ENCODE measurements at places on chromosomes 12 and 14.

DNA sequence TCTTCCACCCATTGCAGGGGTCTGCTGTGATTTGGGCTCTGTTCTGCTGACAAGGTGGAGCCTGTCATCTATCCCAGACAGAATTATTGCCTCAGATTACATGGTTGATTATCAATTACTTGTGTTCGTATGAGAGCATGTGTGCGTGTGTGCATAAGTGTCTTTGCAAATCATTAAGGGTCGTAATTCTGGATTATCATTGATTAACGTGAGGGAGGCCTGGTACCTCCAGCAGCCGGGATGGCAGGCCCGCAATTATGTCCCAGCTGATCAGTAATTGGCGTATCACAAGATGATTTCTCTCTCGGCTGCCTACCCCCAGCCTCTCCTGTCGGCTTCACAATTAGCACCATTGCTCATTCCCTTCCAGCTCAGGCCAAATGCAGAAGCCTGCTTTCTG lies 29.6 kb upstream of the IRF2BPL start:
- no peak for DNase-seq

- DNase-seq, result no peak
Measured at GRCh38 chr14:69398818-69399210, 322 bp downstream of the SLC39A9 start.

GRCh38 chr12:63124778-63125177 lies 26.2 kb downstream of the AVPR1A start:
- no peak for DNase-seq

GRCh38 chr12:51065530-51065929 lies 17.4 kb downstream of the LETMD1 start:
- DNase-seq, result no peak

GRCh38 chr12:22687361-22688076 lies 62.5 kb downstream of the ETNK1 start:
- peak; percentile 52 for DNase-seq

DNA sequence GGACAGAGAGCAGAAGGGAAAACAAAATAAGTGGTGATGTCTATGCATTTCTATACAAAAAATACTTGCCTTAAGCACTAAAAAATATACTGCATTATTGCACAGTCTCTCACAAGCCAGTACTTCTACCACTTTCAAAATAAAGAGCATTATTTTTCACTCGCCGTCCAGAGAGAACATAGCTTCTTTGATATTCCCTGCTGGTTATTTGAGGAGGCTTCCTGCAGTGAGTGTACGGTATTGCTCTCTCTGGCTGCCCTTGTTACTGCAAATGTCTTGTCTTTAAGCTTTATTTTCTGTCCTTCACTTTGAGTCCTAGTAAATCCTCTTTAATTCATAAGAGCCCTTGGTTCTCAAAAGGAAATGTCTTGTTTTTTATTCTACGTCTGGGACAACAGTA lies 81.1 kb downstream of the EML1 start:
- no peak for DNase-seq

DNA sequence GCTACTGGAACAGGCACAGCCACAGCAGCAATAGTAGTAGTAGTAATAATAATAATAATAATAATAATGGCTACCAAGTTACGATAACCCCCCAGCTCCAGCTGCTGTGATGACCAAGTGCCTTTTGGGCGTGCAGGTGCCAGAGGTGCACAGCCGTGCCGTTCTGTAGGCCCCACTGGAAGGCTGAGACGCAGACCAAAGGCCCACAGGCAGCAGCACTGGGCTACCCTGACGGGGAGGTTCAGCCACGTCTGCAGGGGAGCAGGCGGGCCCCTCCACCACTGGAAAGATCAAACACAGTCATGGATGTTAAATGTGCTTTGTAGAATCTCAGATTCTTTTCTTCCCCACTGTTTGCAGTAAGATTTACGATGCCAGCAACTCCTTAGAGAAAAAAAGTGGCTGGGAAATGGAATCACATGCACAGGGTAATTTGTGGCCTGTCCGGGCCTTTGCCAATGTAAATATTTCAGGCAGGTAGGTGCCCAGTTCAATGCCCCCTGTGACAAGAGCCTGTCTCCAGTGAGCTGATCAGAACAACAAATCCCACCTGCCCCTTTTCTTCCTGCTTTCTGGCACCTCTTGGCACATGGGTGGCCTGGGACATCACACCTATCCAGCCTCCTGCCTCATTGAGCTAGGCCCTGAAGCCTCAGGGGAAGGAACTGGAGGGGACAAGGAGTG lies 32.6 kb downstream of the CCDC85C start:
- DNase-seq, result no peak
